ENCODE measurements at places on chromosomes 5 and 9.

GRCh38 chr9:126157423-126157822, 169.2 kb upstream of the MVB12B start:
- no peak for DNase-seq

GRCh38 chr9:131255676-131256197, 20.6 kb downstream of the FAM78A start:
- DNase-seq, result no peak

DNA sequence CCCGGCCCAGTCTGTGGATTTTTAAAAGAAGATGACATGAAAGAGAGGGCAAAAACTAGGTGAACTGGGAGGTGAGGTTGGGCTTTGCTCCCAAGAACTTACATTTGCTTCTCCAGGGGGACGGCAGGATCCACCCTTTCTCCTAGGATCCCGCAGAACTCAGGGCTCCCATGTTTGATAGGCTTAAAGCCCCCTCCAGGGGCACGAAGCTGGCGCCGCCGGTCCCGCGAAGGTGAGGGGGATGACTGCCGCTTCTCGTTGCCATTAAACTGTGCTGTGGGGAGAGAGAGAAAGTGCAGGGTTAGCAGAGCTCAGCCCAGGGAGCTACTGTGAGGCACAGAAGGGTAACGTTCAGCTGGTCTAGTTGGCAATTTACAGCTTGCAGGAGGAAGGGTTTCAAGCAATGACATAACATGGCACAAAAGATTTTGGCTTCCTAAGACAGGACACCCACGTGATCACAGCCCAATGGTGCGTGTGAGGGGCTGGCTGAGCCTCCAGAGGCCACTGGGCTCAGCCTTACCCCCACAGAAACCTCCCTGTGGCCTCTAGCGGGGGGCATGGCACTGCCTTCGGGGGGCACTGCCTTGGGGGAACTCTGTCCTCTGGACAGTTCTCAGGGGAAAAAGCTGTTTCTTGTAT, 52.0 kb upstream of the SLC25A51 start:
- DNase-seq, result no peak

DNA sequence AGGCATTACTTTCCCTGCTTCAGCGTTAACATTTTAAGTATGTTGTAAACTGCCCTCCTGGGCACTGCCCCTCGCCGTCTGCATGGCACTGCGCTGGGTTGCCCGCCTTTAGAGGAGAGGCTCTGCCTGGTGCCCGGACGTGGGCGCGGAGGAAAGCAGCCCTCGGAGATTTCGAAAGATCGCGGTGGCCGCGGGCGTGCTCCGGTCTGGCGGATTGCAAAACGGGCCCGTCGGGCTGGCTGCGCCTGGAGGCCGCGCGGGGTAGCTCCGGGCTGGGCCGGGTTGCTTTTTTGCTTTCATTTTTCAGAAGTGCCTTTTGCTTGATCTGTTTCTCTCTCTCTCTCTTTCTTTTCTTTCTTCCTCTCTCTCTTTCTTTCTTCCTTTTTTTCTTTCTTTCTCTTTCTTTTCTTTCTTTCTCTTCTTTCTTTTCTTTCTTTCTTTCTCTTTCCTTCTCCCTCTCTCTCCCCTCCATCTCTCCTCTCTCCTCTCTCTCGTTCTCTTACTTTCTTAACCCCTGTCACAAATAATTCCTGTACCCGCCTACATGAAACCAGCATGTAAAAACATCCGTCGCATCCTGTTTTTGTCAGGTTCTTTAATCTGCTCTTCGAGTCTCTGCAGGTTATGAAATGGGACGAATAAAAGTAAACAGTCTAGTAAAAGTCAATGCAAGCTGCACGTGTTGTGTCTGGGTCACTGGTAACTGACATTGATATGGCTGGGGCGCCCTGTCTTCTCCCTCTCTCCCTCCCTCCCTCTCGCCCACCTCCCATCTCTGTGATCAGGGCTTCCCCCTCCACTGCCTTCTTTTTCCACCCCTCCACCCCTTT, 1.7 kb downstream of the FST start:
- DNase-seq, result no peak

DNA sequence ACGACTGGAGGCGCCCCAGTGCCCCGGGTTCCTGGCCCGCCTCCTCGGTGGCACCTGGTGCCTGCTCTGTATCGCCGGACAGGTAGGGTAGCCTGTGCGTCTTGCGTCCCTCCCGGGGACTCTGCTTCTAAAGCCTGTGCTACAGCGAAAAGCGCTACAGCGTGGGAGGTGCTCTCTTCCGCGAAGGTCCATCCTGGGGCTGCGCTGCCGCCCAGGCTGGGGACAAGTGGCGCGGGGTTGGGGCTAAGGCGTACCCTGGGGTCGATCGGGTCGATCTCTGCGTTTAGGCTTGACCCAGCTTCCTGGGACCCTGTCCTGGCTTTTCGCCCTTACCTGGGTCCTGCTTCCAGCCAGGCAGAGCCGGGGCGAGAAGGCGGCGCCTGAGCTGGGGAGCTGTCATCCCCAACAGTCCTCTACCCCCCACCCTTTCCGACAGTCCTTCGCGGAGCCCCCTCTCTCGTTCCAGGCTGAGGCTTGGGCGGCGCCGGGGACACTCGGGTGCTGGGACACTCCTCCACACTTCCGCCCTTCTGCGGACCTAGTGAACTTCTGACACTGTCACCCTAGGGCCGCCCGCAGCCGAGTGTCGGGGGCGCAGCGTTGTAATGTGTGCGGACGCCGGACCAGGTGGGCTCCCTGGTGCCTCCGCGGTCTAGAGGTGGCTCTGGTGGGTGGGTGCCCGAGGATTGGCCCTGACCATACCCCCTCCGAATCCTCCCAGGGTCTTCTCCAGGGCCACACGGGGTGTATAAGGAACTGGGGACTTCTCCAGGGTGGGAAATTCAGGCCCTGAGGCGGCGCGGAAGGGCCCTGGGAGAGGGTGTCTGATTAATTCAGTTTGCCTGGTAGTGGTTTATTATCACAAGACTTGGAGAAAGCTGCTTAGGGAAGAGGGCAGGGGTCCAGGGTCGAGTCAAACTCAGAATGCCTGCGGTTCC, 328.2 kb downstream of the SH3GL2 start:
- DNase-seq, result no peak

- DNase-seq, result no peak
Measured at GRCh38 chr9:130869250-130869649, 27.4 kb downstream of the QRFP start.

DNA sequence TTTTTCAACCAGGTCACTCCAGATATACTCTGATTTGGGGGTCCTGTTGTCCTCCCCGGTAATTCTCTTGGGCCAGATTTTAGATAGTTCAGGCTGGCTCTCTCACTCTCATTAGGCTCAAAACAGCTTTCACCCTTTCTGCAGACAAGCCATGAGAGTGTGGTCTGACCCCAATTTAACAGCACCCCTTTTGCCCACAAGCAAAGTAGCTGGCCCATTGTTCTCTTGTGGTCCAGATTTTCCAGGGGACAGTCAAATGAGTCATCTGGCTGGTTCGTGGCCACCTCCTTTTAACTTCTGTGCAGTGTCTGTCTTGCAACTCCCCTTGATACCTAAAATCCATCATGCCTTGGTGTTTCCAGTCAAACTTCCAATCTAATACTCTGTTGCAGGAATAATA, 16.5 kb downstream of the BHMT2 start:
- DNase-seq, result no peak

GRCh38 chr9:101229606-101230005, 155.2 kb downstream of the BAAT start:
- no peak for DNase-seq

DNA sequence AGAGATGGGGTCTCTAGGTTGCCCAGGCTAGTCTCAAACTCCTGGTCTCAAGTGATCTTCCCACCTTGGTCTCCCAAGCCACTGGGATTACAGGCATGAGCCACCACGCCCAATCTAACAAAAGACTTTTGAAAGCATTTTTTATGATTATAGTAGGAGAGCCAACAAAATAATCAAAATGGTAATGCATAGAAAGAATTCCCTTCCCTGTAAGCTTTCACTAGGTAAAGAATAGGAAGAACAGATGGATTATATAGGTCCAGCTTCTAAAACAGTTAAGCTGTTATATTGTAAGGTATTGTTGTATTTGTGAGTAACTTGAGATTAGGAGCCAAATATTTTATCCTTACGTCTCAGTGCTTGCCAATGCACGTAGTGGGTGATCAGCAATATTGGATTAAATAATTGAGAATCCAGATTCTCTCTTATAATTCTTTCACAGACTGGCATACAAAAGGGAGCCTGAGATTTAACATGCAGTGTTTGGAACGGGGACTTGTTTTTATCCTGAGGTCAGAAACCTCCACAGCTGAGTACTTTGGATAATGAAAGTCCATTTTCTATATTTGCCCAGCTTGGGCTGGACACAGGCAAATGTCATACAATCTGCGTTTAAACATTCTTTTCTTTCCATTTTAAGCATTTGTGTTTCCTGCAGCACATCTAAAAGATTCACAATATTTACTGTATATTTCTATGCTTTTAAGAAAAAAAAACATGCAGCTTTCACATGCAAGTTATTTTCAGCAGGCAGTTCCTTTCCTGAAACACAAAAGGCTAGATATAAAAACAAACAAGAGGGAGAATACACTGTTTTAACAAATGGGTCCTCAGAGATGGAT, 238.4 kb downstream of the ARRDC3 start:
- DNase-seq, result no peak

DNA sequence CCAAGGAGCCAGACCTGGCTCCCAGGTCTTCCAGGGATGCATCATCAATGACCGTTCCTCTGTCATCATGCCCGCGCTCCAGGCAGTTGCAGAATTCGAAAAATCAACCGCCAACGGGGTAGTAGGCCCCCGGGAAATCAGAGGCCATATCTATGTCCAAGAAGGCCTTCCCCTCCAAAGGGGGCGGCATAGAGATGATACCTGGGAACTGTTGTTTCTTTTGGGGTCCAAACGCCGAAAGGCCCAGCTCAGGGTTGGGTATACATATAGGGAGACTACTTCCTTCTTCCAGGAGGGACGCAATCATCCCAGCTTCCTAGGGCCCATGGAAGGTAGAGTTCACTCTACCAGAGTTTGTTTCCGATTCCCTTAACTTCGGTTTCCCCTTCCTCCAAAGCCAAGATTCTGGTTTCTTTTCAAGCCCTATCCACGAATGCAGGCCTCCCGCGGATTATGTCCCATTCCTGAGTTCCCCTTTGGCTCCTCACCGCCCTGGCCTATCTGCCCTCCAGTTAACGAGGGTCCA, 754 bp downstream of the DCAF12 start:
- no peak for DNase-seq

DNA sequence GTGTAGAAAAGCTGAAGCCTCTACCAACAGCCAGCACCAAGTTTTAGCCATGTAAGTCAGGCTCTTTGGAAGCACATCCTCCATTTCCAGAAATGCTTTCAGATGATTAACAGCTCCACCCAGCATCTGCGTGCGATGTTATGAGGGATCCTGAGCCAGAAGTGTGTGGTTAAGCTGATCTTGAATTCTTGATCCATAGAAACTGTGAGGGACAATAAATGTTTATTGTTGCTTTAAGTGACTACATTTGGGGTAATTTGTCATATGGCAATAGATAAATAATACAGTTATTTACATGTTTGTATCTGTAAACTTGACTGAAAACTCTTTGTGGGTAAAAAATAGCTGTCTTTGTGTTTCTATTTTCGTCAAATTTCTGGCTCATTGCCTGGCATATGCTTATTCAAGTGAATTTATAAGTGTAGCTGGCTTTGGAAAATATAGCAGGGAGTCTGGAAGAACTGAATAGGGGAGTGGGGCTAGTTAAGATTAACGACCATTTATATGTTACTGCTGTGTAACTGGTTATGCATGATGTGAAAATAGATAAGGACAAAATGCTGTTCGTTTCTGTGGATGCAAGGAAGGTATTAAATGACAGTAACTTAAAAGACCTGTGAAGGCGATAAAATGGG, 234.1 kb downstream of the LRRC70 start:
- DNase-seq, result no peak

- no peak for DNase-seq
Measured at GRCh38 chr5:76867038-76867437, 17.2 kb downstream of the S100Z start.

GRCh38 chr9:117860849-117861248, 156.6 kb downstream of the TLR4 start:
- DNase-seq, result no peak

- no peak for DNase-seq
Measured at GRCh38 chr5:13251623-13252376, 692.7 kb downstream of the DNAH5 start.

GRCh38 chr9:5846096-5846495, 13.2 kb upstream of the ERMP1 start:
- no peak for DNase-seq

DNA sequence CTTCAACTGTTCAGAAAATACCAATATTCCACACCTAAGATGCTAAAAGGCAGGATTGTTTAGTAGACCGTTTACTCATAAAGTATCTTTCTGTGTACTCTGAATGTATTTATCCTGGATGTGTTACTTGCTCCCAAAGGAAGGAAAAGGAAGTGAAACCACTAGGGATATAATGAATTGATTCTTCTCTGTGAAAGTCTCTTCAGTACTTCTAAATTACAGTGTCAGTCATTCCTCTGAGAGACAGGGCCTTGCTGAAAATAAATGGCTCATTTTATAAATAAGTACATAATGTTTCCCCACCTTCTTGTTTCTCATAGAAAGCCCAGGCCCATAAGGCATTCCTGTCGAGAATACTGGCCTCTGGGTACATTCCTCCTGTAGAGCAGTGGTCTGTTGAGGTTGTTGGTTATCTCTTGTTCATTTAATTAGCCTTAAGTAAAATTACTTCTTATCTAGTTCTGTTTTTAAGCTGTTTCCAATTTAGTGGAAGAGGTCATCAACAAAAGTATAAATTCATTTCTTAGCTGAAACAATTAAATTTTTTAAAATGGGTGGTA, 1.6 kb downstream of the HAPLN1 start:
- no peak for DNase-seq

DNA sequence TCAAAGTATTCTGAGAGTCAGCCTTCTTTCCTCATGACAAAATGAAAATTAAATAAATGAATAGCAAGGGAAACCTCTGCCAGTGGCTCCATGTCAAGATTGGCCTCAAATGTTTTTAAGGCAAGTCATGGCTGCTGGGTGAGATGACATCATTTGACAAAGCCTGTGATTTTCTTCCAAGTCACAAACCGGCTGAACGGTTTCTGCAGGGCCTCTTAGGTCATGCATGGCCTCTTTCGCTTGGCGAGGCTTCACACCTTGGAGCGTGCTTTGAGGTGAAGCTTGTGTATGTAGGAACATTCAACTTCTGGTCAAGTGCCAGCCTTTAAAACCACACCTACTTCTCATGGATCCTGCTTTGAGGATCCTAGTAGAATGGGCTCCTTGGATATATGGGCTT, 161.0 kb upstream of the ZNF618 start:
- no peak for DNase-seq

GRCh38 chr5:160441311-160441781, 19.7 kb downstream of the PTTG1 start:
- no peak for DNase-seq

DNA sequence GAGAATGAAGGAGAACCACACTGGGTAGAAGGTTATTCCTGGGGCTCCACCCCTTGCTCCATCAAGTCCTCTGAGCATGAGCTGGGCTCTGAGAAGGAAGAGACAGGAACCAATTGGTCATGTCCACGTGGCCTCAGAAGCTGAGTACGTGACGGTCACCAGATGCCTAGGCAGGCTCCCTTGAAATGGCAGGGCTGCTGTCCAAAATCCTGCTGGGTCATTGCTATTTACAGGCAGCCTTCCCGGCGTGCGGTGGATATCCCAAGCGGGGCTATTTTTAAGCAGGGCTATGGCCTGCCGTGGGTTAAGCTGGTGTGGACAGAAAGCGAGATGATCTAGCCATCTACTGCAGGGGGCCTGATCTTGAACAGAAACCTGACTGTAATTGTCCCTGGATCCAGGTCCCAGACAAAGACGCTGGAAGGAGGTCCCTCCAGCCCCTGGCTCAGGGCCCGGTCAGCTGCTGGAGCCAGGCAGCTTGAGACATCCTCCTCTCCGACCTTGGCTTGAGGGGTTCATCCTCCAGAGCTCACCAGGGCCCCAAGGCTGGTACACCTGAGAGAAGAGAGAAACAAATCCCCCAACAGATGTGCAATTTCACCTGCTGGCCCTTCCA, 550 bp upstream of the CKMT2 start:
- DNase-seq, result no peak

Data from anterior cingulate cortex (tissue), 58 donors.